ENCODE measurements at places on chromosomes 2 and 18.

DNA sequence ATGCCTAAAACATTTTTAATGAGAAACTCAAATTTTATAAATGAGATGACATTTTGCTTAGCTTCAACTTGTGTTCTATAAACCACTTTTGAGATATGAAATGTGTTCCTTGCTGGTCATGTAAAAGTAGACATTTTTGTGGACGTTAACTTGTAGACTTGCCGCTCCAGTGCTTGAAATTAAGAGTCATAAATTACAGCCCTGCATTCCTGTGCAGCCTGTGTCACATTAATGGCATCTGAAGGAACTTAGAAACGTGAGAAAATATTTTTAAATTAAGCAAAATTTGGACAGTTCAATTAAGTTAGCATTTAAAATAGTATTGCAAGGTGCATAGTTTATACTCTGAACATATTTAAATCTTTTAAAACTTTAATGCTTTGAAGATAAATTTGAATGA, 98.3 kb upstream of the LDLRAD4 start:
- no peak overlapping the region for H3K27ac ChIP-seq
- H3K27me3 ChIP-seq = no peaks in the 10 kb centered on the region
- no peak overlapping the region for H3K4me3 ChIP-seq
- peaks cover 47% of the 10 kb centered on the region for H3K36me3 ChIP-seq
- no peak for DNase-seq
- no peaks in the 10 kb centered on the region for H3K4me1 ChIP-seq

DNA sequence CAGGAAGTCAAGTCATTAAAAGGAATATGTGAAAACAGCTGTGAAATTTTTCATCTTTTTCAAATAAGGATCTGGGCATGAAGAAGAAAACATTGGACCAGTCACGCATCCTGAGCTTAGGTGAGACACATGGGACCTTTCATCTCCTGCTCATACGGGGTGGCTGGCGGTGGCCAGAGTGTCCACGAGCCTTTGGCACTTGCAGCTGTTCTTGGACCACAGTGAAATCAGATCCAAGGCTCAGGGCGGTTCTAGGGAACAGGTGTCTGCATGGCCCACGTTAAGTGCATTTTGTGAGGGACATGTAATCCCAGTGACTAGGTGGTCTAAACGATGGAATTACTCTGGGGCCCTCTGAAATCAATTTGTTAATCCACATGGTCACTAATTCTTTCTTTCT, 212.7 kb upstream of the COPS8 start:
- H3K27ac ChIP-seq = no peak overlapping the region
- no peaks in the 10 kb centered on the region for H3K36me3 ChIP-seq
- no peak overlapping the region for H3K4me3 ChIP-seq
- H3K27me3 ChIP-seq = no peaks in the 10 kb centered on the region

- H3K4me3 ChIP-seq = peak overlapping the region; percentile 38
- peaks cover 2% of the 10 kb centered on the region for H3K27me3 ChIP-seq
- no peak for DNase-seq
- peaks cover 11% of the 10 kb centered on the region for H3K4me1 ChIP-seq
- H3K27ac ChIP-seq = no peak overlapping the region
These were observed 84.9 kb downstream of the CMPK2 start for GRCh38 chr2:6780765-6781274.

DNA sequence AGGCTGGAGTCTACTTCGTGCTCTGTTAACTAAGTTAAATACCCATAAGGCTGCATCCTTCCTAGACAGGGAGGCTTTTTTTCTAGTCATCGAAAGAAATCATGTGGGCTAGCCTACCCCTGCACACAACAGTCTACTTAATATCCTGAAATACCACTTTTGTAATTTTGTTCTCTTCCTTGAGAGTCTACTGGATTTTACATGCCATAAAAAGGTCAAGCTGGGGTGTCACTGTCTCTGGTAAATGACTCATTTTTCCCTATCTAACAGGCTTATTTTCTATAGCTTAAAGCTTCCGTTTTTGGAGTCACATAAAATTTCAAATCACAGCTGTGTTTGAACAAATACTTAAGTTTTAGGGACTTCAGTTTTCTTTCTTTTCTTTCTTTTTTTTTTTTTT, 10.7 kb upstream of the STAM2 start:
- no peak for DNase-seq
- H3K36me3 ChIP-seq = no peaks in the 10 kb centered on the region
- peaks cover 4% of the 10 kb centered on the region for H3K4me1 ChIP-seq
- no peak overlapping the region for H3K27ac ChIP-seq
- H3K27me3 ChIP-seq = peaks cover 10% of the 10 kb centered on the region

DNA sequence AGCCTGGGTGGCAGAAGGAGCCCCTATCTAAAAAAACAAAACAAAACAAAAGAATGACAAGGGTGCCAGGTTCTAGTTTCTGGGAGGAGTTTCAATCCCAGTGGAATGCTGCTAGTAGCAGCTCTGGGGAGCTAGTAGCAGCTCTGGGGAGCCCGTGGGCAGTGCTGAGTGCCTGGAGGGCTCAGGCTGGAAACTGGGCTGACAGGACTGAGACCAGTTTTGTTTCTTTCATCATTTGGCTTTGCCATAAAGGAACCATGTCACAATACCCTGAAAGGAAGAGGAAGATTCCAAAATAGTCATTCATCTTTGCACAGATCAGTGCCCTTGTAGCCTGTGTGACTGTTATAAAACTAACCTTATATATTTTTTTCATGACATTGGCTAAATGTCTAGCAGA, 10.6 kb downstream of the MFSD6 start:
- H3K36me3 ChIP-seq = peaks cover 16% of the 10 kb centered on the region
- H3K27ac ChIP-seq = no peak overlapping the region
- H3K4me1 ChIP-seq = peaks cover 29% of the 10 kb centered on the region
- H3K4me3 ChIP-seq = no peak overlapping the region

DNA sequence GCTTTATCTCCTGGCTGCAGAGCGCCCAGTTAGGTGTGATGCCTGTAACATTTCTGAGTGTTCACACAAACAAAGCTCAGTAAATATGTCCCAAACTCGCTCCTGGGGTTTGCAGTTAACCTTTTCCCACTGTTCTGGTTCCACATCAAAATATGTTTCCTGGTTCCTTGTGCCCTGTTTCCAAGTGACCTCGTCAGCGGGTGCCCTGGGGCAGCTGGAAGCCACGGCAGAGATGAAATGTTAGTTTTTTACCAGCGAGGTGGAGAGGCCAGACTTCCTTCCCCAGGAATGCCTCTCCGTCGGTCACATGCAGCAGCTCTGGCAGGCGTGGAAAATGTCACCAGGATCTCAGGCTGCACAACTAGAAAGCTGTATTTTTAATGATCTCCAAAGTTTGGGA, 18.2 kb downstream of the NFATC1 start:
- DNase-seq = no peak
- peaks cover 29% of the 10 kb centered on the region for H3K4me1 ChIP-seq
- no peaks in the 10 kb centered on the region for H3K27me3 ChIP-seq
- H3K36me3 ChIP-seq = peaks cover 10% of the 10 kb centered on the region
- no peak overlapping the region for H3K27ac ChIP-seq

DNA sequence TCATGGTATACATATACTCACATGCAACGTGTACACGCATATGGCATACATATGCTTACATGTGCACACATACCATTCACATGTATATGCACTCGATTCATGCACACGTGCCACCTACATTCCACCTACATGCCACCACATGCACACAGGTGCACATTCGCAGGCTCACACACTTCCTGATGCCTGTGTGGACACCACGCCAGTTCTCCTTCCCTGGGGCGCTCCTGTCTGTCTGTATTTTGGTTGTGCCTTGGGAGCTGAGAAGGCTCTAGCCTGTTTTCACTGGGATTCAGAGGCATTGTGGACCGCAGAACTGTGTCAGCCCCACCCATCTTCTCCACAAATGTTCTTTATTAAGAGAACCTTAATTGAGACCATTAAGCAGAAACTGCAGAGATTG, 96.6 kb upstream of the CTDP1 start:
- H3K4me1 ChIP-seq = no peaks in the 10 kb centered on the region
- H3K27me3 ChIP-seq = no peaks in the 10 kb centered on the region
- no peaks in the 10 kb centered on the region for H3K36me3 ChIP-seq
- no peak overlapping the region for H3K4me3 ChIP-seq

- no peaks in the 10 kb centered on the region for H3K4me1 ChIP-seq
- H3K27ac ChIP-seq = no peak overlapping the region
- no peak for DNase-seq
These were observed 60.7 kb upstream of the AQP4 start for GRCh38 chr18:26926066-26926675.

DNA sequence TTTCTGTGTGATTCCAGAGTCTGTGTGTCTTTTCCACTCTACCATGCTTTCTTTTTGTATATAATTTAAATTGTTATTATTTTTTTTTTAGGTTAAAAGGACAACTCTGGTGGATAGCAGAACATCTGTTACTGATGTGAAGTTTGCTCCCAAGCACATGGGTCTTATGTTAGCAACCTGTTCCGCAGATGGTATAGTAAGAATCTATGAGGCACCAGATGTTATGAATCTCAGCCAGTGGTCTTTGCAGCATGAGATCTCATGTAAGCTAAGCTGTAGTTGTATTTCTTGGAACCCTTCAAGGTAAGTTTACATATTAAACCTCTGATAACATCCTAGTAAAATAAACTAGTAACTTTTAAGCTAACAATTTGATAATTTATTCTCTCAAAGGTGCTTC, 15.3 kb downstream of the SEH1L start:
- no peaks in the 10 kb centered on the region for H3K27me3 ChIP-seq
- H3K36me3 ChIP-seq = peaks cover 5% of the 10 kb centered on the region
- H3K27ac ChIP-seq = no peak overlapping the region
- DNase-seq = no peak
- H3K4me1 ChIP-seq = peaks cover 24% of the 10 kb centered on the region
- H3K4me3 ChIP-seq = no peak overlapping the region

DNA sequence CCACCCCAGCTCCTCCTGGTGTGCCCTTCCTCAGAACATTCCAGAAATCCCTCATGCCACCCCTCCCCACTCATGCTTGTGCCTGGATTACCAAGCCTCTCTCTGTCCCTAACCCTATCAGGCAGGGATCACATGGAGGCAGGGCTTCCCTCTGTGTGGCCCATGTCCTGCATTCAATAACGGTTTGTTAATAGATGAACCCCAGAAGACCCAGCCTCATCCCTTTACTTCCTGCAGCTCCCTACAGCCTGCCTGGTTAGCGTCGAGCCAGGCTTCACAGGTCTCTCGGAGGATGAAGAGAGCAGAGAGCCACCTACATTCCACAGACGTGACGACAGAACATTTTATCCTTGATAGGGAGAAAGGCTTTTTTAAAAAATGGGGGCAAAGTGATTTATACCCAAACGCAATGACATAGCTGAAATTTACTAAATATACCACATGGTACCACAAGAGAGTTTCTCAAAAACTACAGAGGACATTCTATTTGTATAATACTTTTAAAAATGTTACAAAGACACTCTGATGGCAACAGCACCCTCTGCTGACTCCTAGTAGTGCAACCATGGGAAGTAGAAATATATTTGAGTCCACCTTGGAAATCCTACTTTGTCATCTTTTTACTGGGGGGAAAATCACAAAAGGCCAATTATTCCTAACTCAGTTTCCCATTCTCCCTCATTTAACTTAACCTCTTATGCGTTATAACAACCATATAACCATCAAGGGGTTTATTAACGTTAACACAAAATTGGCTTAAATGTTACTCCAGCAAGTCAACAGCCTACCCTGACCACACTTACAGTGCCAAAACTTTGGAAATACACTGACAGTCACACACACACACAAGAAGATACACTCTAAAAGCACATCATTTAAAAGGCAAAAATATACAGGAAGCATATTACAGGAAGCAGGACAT, 30.7 kb downstream of the FBXO15 start:
- peaks cover 8% of the 10 kb centered on the region for H3K4me1 ChIP-seq
- H3K27ac ChIP-seq = no peak overlapping the region
- H3K27me3 ChIP-seq = no peaks in the 10 kb centered on the region
- H3K4me3 ChIP-seq = no peak overlapping the region
- peaks cover 6% of the 10 kb centered on the region for H3K36me3 ChIP-seq

- no peak overlapping the region for H3K27ac ChIP-seq
- H3K4me1 ChIP-seq = no peaks in the 10 kb centered on the region
- no peak for DNase-seq
- peaks cover 45% of the 10 kb centered on the region for H3K36me3 ChIP-seq
- no peak overlapping the region for H3K4me3 ChIP-seq
These were observed 174.9 kb downstream of the SEPTIN10 start for GRCh38 chr2:109438773-109439389.

GRCh38 chr2:10385933-10386773, 62.0 kb downstream of the ODC1 start:
- H3K27ac ChIP-seq = peak overlapping the region; percentile 91
- peak overlapping the region; percentile 52 for H3K4me3 ChIP-seq
- peaks cover 2% of the 10 kb centered on the region for H3K36me3 ChIP-seq
- H3K4me1 ChIP-seq = peaks cover 90% of the 10 kb centered on the region

DNA sequence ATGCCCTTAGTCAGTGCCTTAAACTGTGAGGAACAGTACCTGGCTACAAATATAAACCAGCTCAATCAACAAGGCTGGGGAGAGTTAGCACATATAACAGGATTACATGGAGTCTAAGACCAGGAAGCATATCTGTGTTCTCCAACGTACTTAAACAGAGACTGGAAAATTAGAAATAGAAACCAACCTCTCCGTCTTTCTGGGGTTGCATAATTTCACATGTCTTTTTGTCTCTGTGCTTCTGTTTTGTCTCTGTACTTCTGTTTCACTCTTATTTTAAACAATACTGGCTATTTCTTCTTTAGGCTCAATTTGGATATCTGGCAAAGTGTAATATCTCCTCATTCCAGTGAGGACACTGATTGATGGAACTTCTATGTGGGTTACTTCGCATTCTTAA, 749.0 kb upstream of the ZEB2 start:
- no peak for DNase-seq
- H3K27me3 ChIP-seq = peaks cover 11% of the 10 kb centered on the region
- no peak overlapping the region for H3K4me3 ChIP-seq
- no peaks in the 10 kb centered on the region for H3K4me1 ChIP-seq
- no peak overlapping the region for H3K27ac ChIP-seq

GRCh38 chr18:44895176-44895798, 214.6 kb downstream of the SETBP1 start:
- H3K36me3 ChIP-seq = no peaks in the 10 kb centered on the region
- no peak overlapping the region for H3K4me3 ChIP-seq
- H3K27me3 ChIP-seq = peaks cover 2% of the 10 kb centered on the region
- H3K27ac ChIP-seq = no peak overlapping the region
- H3K4me1 ChIP-seq = peaks cover 20% of the 10 kb centered on the region

GRCh38 chr2:238928520-238929241, 80.8 kb downstream of the TWIST2 start:
- H3K4me1 ChIP-seq = no peaks in the 10 kb centered on the region
- H3K27me3 ChIP-seq = peaks cover 48% of the 10 kb centered on the region
- no peaks in the 10 kb centered on the region for H3K36me3 ChIP-seq
- H3K4me3 ChIP-seq = no peak overlapping the region
- no peak overlapping the region for H3K27ac ChIP-seq

- peaks cover 2% of the 10 kb centered on the region for H3K27me3 ChIP-seq
- no peak overlapping the region for H3K27ac ChIP-seq
- no peak overlapping the region for H3K4me3 ChIP-seq
- H3K4me1 ChIP-seq = no peaks in the 10 kb centered on the region
- no peak for DNase-seq
These were observed 487.9 kb downstream of the STK39 start for GRCh38 chr2:167759531-167759930.

- no peak overlapping the region for H3K4me3 ChIP-seq
- no peak overlapping the region for H3K27ac ChIP-seq
- H3K36me3 ChIP-seq = peaks cover 31% of the 10 kb centered on the region
- no peaks in the 10 kb centered on the region for H3K27me3 ChIP-seq
- no peaks in the 10 kb centered on the region for H3K4me1 ChIP-seq
These were observed 302.4 kb upstream of the NT5C1B start for GRCh38 chr2:18891600-18892345.

GRCh38 chr2:65021709-65022108, 32.5 kb downstream of the SLC1A4 start:
- no peak overlapping the region for H3K4me3 ChIP-seq
- DNase-seq = no peak
- peaks cover 6% of the 10 kb centered on the region for H3K4me1 ChIP-seq

GRCh38 chr18:26457611-26458353, 90.6 kb downstream of the KCTD1 start:
- no peaks in the 10 kb centered on the region for H3K4me1 ChIP-seq
- H3K27me3 ChIP-seq = no peaks in the 10 kb centered on the region
- no peak for DNase-seq

All from naive thymus-derived CD8-positive, alpha-beta T cell (primary cell).